ENCODE measurements at places on chromosomes 11 and 22.

DNA sequence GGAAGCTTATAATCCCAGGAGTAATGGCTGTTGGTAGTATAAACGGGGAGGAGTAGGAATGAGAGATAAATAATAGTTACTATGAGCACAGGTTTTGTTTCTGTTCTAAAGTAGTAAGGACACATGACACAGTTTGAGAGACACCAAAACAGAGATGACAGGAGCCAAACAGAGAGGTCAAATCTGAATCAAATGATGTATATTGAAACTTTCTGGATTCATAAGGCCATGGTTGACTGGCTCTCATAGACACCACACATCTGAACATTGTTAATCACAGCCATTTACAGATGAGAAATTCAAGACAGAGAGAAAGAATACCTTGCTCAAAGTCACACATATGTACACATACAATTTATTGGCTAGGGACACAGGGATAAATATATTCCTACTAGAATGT, 63.4 kb upstream of the UCP3 start:
- no peak for DNase-seq

- DNase-seq = no peak
These were observed 1.6 kb downstream of the CPT1A start for GRCh38 chr11:68839911-68840641.

DNA sequence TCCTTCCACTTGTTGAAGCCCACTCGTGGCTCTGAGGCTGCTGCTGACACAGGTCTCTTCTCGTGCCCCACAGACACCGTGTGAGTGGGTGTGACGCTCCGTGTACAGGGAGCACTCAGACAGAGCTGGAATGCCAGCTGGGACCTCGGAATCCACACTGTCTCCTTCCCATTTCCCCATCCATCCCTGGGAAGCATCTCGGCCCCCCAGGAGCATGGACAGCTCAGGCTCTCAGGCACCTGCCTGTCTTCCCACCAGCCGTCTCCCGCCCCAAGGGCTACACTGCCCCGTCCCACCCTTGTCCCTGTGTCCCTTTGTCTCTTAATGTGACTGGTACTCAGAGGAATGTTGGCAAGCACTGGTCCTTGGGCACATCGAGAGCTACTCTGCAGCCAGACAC, 63.8 kb downstream of the ARHGAP8 start:
- no peak for DNase-seq

GRCh38 chr11:113947994-113948393, 26.9 kb upstream of the HTR3A start:
- no peak for DNase-seq

DNA sequence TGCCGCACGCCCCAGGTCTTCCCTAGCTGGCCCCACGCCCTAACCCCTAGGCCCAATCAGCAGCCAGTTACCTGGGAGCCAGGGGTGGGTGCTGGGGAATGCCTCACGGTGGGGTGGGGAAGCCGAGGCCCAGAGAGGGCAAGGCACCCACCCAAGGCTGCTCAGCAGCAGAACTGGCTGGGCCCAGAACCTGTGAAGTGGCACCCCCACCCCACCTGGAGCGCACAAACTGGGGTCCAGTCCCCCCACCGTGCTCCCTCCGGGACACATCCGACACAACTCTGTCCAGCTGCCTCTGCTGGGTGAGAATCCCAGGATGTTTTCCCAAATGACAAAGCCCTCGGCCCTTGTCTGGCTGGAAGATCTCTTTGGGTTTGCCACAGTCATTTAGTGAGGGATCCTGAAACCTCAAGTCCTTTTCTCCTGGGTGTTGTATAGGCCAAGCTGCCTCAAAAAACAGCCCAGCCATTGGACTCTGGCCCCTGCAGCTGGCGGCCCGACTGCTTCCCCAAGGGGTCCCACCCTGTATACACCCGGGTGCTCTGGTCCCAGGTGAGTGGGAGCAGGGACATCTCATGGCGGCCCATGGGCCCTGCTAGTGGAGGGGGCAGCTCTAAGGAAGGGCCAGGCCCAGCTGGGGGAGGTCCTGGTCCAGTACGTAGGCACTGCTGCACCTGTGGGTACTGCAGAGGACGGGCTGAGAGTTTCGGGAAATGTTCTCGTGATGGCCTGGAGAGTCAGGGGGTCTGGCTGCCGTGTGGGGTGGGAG, 20.9 kb downstream of the TSSC4 start:
- no peak for DNase-seq

- DNase-seq = no peak
These were observed 28.4 kb downstream of the RRP8 start for GRCh38 chr11:6574816-6575715.

GRCh38 chr22:18994056-18994455, 58.0 kb upstream of the PRODH start:
- no peak for DNase-seq

DNA sequence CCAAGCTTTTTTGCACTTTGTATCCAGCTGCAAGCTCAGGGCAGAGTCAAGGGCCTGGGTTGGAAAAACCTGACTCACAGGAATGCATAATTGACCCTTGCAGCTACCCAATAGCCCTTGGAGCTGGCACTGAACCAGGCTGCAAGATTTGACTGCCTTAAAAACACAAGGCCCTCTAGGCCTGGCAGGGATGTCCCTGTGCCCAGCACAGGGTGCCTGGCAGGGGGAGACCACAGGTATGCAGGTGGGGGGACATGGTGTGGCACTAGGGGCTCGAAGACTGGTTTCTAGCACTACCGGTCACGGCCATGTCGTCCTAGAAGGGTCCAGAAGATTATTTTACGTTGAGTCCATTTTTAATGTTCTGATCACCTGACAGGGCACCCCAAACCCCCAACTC, 30.2 kb downstream of the SBF1 start:
- no peak for DNase-seq

DNA sequence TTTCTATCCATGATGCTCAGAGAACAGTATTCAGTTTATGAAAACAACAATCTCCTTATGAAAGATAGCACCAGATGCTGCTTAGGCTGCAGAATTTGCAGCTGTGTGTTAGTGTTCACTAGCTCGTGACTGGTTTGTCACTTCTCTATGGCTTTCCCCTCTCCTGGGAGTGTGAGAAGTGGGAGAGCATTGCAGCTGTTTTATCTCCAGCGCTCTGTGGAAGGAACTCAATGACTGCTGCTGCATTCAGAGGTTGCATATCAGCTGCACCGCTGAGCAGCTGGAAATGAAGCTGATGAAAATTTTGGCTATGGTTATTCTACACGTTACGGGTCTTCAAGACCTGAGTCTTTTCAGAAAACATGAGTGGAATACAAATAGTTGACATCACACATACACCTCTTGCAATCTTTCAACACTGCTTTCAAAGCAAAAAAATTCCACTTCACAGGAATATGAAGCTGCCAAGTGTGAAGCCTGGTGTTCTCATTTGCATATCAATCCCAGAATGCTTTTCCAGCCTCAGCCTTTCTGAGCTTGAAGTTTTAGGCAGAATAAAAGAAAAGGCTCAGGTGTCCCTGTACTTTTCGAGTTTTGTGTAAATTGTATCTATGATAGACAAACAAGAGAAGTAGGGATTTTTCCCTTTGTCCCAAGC, 149.3 kb upstream of the DDI1 start:
- DNase-seq = no peak

GRCh38 chr22:42317008-42317407, 46.6 kb upstream of the TCF20 start:
- DNase-seq = no peak

DNA sequence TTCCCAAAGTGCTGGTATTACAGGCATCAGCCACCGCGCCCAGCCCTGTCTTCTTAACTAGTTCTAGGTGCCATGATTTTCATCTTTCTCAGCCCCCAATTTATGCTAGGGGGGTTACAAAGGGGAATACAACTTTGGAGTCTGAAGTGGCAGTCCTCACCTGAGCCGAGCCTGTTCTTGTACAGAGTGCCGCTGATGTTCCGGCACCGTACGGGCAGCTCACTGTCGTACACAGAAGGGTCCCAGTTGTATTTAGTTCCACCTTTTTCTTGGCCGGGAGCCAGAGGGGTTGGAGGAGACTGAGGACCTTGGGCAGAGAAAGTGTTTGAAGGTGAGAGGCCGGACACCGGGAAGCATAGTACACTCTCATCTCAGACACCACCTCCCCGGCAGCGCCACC, 7.3 kb downstream of the DEAF1 start:
- no peak for DNase-seq

- DNase-seq = no peak
These were observed 38.1 kb upstream of the ST14 start for GRCh38 chr11:130121445-130121978.

GRCh38 chr11:116651098-116651736, 121.6 kb downstream of the BUD13 start:
- no peak for DNase-seq

DNA sequence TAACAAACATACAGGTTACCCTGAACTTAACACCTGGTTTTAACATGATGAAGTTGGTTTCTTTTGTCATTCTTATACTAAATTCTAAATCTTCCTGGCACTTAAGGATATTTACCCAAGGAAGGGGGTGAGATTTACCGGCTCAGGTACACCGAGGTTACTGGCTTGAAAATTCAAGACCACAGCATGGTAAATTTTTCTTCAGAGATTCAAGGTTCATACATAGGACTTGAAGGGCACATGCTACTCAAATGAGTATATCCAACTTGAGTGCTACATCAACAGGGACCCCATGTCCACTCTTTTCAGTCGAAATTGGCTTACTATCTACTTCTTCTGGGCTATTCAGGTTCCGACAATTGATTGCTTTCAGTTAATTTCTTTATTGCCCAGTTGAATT, 12.7 kb downstream of the SERPING1 start:
- no peak for DNase-seq

DNA sequence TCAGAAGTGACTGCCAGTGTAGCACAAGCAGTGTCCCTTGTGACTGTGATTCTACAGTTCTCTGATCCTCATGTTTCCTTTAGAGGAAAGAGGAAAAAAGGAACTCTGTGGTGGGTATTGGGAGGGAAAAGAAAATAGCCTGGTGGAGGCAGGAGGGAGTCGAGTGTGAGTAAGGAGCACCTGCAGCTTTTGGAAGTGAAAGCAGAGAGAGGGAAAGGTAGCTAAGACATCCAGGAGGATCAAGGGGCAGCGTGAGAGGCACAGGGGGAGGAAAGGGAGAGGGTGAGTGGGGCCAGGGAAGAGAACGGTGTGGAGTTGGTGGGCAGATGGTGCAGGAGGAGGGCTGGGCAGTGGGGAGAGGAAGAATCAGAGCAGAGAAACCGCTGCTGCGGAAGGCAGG, 12.4 kb downstream of the TMA7B start:
- no peak for DNase-seq

GRCh38 chr22:33114565-33114964, 56.4 kb upstream of the SYN3 start:
- no peak for DNase-seq

- no peak for DNase-seq
These were observed 13.5 kb upstream of the PTS start for GRCh38 chr11:112212710-112213109.

DNA sequence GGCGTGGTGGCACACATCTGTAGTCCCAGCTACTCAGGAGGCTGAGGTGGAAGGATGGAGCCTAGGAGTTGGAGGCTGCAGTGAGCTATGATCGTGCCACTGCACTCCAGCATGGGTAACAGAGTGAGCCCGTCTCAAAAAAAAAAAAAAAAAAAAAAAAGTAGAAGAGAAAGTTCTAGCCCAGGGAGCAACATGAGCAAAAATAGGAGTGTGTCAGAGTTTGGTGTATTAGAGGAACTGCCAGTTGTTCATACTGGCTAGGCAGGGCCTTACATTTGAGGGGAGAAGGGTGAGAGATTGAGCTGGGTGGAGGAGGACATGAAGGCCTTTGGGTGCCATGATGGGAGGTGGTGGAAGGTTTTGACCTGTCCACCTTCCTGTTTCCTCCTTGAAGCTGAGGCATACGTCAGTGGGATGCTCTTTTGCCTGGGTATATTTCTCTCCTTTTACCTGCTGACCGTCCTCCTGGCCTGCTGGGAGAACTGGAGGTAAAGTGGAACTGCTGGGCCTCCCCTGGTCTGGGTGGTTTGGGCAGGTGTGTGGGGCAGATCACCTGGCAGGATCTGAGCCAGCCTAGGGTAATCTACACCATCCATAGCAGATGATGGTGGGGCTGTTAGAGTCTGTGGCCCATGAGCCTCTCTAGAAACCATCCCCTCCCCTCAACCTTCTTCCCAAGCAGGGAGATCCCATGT, 7.3 kb downstream of the SIDT2 start:
- DNase-seq = no peak

DNA sequence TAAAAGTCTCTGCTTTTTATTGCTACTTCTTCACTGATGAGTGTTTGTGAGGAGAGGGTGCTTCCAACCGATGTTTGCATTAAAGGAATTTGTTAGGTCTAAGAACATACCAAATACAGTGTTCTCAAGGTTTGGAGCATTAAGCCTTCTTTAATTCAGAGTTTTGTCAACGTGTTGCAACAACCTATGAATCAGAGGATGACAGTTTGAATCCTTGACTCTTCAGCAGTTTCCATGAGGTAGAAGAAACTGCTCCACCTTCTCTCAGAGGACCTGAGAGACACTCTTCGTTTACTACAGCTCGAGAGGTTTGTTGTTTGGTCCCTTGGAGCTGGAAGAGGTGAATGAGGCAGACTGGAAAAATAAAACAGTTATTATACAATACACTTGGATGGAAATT, 55.7 kb downstream of the NCAM1 start:
- DNase-seq = no peak

GRCh38 chr11:35021589-35021988, 105.2 kb downstream of the PDHX start:
- DNase-seq = no peak

DNA sequence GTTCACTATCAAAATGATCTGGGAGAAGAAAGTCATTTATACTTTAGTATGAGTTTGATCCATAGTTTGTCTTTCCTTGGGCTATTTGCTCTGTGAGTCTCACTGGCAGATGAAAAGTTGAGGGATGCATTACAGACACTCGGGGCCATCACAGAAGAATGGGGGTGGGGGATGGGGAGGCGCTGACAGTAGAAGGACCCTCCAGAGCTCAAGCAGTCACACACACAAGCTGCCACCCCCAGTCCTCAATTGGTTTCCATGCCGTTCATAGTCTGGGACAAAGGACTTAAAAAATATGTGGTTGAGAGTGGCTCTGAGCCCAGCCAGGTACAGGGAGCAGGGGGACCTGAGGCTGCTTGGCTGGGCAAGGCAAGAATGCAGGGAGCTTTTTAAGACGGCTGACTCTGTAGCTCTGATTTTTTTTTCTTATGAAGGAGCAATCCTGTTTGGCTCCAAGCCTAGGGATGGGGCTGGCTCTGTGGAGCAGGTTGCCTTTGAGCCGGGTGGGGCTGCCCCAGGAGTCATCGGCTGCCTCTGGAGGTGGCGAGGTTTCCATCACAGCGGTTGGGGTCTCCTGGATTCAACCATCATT, 13.3 kb upstream of the ANO1 start:
- no peak for DNase-seq

- no peak for DNase-seq
These were observed 108.2 kb downstream of the RASSF10 start for GRCh38 chr11:13117344-13117743.

GRCh38 chr22:36282328-36282831, 29.4 kb downstream of the APOL1 start:
- no peak for DNase-seq

- no peak for DNase-seq
These were observed 135.9 kb upstream of the KIRREL3 start for GRCh38 chr11:127136438-127136837.

- peak; percentile 54 for DNase-seq
These were observed 5.3 kb upstream of the INS start for GRCh38 chr11:2166091-2166851.

GRCh38 chr22:25888399-25889054, 146.5 kb downstream of the MYO18B start:
- DNase-seq = no peak
